Sciatic nerve (tissue), 2 donors: ENCODE measurements at places on chromosomes 1 and 21. TPM values are rescaled to one million over a fixed set of nuclear protein-coding genes. Genes with fewer than 3 reads are reported as not detected.

Gene NPHP4
- 18.0 TPM for total RNA-seq

Gene TSSK3
- 5.1 TPM for total RNA-seq

Gene LAMC2
- total RNA-seq = 3.4 TPM

Gene FRRS1
- total RNA-seq = 6.4 TPM

Gene REG4
- not detected for total RNA-seq
